Myocyte (in vitro differentiated cells): ENCODE measurements at places on chromosomes 3 and 15.

DNA sequence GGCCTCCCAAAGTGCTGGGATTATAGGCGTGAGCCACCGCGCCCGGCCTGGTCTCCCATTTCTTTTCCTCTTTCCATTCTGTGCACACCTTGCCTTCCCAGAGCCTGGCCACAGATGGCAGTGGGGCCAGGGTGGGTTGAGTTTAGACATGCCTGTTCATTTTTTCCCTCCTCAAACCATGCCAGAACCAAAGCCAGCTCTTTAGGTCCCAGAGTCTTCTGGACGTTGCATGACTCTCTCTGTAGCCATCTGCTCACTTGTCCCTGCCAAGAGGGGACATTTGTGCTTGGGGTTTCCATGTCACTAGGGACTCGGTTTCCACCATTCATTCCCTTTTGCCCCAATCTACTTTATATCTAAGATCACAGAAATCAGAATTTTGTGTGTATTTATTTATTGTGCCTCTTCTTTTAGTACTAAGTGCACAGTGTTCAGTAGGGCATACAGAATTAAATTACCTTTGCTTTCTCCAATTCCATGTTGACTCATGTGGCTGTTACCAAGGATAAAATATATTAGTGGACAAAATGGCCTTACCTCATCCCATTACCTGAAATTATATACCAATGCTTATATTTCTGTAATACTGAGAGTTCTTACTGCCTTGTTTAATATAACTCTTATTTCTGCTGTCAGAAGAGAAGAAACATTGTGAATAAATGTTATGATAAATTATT, 49.6 kb downstream of the USP13 start:
- no peak for DNase-seq

DNA sequence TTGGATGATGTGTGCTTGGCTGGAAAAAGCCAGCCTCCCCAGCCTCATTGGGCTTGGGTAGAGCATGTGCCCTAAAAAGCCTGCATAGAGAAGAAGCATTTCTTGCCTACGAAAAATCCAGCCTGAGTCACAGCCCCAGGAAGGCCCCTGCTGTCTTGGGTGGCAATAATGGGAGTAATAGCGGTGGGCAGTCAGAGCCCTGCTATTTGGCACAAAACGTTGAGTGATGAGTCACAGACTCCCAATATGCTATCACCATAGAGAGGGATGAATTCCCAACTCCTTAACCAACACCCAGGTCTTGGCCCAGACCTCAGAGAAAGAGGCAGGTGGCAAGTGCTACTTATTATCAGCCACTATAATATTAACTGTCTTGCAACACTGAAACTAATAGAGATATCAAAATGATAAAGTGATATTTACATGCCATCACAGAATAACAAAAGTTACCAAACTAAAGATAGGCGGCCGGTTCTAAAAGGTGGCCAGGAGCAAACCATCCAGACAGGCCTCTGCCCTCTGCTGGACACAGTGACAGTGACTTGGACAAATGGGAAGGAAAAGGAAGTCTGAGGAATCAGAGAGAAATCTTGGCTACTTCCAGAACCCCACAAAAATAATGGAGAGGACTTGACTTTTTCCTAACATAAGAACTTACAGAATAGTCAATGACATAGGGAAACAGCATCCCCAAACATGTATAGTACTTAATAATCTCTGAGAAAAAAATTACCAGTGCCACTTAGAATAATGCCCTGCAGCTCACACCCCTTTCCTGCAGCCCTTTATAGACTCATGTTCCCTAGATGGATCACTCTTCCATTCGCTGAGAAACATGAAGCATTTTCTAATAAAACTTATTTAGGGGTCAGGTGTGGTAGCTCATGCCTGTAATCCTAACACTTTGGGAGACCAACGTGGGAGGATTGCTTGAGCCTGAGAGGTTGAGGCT, 51.9 kb upstream of the MUC13 start:
- peak; percentile 95 for DNase-seq

GRCh38 chr3:9247361-9247940, 2.0 kb downstream of the SRGAP3 start:
- peak; percentile 13 for DNase-seq

DNA sequence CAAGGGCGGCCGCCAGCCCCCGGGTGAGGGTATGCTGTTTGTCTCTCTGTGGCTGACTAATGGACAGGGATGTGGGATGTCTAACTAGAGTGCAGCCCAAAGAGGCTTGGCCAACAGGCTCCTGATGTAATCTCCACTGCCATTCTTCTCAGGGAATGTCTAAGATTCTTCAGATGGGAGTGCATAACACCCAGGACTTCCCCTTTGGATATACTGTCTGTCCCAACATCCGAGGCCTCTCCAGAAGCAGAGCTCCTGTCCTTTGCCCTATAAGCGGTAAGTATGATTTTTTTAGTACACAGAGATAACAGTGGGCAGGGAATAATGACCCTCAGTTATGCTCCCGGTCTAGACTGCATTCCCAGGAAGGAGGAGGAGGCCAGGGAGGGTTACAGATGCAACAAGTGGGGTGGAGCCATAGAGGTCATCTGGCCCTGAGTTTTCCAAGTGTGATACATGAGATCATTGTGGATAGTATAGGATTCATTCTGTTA, 62.5 kb upstream of the SLCO2A1 start:
- no peak for DNase-seq

DNA sequence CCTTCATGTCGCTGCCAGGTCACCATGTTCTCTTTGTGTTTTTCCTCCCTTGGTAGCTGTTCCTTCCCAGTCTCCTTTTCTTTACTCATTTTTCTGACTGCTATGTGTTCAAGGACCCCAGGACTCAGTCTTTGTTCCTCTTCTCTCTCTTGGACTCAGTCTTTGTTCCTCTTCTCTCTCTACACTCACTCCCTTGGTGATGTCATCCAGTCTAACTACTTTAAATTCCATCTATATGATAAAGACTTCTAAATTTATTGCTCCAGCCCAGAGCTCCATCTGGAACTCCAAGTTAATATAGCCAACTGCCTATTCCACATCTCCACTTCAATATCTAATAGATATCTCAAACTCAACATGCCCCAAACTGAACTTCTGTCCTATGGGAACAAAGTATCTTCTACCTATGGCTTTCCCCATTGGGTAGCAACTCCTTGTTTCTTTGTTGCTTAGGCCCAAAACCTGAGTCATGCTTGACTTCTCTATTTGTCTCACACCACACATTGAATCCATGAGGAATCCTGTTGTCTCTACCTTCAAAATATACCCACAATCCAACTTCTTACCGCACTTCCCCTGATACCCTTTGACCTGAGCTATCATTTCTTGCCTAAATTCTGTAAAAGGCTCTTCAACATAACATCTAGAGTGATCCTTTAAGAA, 4.9 kb upstream of the DYNC1LI1 start:
- DNase-seq = no peak

GRCh38 chr3:59555593-59556315, 505.9 kb upstream of the CFAP20DC start:
- no peak for DNase-seq

GRCh38 chr15:59400103-59400813, 27.6 kb upstream of the MYO1E start:
- DNase-seq = no peak

GRCh38 chr3:42204867-42205599, 61.0 kb downstream of the CCK start:
- DNase-seq = no peak

- DNase-seq = no peak
Measured at GRCh38 chr15:57589281-57589680, 2.4 kb upstream of the MYZAP start.

- no peak for DNase-seq
Measured at GRCh38 chr3:36215241-36215640, 165.1 kb upstream of the STAC start.

- no peak for DNase-seq
Measured at GRCh38 chr3:155963570-155963969, 93.1 kb downstream of the GMPS start.

DNA sequence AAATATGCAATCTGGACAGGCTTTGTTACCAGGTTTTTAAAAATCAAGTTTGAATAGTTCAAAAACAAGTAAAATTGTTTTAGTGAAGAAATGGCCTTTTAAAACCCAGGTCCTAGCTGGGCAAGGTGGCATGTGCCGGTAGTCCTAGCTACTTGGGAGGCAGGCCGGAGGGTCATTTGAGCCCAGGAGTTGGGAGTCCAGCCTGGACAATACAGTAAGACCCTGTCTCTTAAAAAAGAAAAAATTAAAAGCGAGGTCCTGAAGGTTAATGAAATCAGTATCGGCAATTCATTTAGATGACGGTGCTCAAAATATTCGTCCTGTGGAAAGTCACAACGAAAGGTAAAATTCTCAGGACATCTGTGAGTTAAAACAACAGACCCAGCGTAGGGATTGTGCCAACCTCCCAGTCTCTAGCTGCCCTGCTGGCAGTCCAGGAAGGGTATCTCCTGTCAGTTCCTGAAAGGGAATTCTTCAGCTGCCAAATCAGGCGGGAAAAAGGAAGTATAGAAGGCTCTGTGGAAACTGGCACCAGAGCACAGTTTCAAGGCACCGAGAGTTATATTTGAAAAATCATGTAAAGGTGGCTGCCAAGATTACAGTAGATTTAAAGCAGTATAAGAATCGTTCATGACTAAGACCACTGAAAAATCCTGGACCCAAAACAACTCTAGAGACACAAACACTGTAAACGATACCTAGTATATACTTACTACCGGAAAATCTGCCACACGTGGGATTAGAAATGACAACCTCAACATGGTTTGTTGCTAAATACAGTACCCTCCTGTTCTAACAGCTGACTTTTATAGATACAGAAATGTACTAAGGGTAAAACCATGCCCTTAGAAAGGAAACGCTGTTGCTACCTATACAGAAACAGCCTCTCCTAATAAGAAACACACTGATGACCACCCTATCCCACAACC, 1.2 kb upstream of the ABHD17C start:
- DNase-seq = peak; percentile 49

GRCh38 chr3:127951276-127951675, 36.2 kb downstream of the KBTBD12 start:
- peak; percentile 15 for DNase-seq

DNA sequence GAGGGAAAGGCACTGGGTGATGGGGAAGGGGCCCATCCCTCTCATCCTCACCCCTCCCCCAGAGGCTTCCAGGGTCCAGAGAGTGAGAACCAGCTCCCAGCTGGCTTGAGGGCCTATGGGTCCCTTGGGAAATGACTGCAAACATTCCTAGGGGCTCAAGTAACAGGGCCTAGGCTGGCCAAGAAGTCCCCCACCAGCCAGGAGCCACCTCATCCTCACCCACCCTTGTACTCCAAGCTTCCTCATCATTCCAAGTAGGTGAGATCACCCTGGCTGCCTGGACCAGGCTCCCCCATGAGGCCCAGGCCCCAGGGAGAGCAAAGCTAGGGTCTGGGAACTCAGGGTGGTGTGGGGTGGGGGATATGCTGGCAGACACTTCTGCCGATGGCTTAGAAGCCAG, 14.8 kb downstream of the LOXL1 start:
- peak; percentile 71 for DNase-seq

GRCh38 chr3:45087155-45087554, 59.0 kb downstream of the CDCP1 start:
- no peak for DNase-seq

DNA sequence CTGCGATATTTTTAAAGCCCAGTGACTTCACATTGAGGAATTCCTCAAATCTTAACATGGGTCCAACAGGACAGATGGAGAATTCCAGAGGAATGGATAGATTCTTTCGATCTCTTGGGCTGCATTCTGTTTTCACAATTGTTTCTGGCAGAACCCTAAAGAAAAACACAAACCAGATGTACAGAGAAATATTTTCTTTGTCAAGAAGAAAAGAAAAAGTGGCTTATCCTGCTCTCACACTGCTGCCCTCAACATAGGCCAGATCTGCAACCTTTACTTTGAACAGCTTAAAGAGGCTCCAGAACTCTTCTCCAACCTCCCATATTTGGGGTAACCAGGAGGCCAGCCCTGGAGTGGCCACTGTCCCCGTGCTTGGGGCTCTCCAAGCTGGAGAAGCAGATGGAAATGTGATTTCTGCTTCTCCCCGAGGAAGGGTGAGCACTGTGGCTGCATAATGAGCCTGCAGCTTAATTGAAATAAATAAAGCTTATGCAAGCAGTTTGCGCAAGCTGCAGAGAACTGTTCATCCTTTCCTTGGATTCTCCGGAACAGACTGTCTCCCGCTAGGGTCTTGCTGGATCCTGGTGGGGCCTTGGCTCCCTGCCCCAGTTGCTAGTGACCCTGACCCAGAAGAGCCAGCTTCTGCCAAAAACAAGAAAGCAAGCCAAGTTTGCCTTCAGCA, 453.2 kb upstream of the PROK2 start:
- DNase-seq = no peak

DNA sequence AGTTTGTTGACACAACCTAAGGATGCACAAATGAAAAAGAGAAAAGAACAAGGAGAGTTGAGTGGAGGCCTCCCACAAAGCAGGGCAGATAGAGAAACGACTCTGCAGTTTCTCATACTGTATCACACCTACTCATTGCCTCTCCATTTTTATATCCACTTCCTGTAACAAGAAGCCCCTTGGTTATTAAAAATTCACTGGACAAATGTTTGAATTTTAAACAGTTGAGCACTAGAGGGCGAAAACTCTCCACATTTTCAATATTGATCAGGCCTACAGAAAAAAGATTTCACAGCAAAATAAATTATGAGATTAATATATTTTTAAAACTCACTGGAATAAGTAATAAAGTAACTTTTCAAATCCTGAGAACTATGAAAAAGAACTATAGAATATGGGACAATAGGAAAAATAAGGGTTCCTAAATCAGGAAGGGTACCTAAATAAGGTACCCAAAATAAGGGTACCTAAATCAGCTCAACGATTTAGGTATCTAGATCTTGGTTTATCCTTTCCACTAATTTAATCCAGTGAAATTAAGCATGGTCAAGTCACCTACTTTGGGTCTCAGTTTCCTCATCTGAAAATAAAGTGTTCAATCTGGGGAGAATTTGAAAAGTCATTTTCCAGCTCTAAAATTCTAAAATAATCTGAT, 47.0 kb upstream of the PPIB start:
- DNase-seq = peak; percentile 59

DNA sequence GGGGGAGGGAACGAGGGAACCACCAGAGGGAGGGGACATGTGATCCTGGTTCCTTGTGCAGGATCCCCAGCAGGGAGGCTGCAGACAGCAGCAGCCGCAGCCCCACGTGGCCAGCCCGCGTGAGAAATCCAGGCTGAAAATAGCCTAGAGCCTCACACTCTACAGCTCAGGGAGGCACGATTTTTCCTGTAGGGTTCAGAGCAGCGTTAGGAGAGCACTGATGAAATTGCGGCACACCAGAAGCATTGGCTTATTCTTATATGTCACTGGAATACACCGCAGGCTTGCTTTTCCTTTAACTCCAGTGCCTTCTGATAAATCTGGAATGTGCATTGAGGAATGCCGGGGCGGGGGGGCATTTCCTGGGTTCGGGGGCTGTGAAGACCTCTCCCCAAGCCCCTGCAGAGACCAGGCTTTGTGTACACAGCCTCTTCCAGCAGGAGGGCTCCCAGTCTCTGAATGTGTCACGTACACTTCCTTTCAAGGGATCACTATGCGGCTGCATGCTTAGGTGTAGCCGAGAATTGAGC, 193.0 kb downstream of the ATP10A start:
- peak; percentile 92 for DNase-seq

DNA sequence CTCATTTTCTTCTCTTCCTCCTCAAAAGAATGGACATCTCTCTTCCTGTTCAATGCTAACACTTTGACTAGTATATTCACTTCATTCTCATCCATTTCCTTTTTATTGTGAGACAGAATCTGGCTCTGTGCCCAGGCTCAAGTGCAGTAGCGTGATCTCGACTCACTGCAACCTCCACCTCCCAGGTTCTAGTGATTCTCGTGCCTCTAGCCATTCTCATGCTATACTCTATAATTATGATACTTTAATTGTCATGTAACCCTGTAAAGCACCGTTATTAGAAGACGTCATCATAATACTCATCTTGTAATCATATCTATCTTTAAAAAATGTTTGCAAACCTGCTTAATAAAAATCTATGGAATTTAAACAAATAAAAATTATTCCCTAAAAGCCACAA, 107.0 kb downstream of the SHOX2 start:
- DNase-seq = no peak
